Tibial nerve (tissue), 4 donors: ENCODE measurements at places on chromosomes 5 and 9. TPM values are rescaled to one million over a fixed set of nuclear protein-coding genes. Genes with fewer than 3 reads are reported as not detected.

DNA sequence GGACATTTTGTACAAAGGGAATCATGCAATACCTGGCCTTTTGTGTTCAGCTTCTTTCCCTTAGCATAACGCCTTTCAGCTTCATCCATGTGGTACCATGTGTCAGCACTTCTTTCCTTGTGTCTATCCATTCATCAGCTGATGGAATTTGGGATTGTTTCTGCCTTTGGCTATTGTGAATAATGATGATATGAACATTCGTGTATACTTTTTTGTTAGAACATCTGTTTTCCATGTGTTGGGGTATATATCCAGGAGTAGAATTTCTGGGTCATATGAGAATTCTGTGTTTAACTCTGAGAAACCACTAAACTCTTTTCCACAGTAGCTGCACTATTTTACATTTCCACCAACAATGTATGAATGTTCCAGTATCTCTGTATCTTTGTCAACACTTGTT lies 14.8 kb upstream of the PRRC2B start:
- DNase-seq = no peak

DNA sequence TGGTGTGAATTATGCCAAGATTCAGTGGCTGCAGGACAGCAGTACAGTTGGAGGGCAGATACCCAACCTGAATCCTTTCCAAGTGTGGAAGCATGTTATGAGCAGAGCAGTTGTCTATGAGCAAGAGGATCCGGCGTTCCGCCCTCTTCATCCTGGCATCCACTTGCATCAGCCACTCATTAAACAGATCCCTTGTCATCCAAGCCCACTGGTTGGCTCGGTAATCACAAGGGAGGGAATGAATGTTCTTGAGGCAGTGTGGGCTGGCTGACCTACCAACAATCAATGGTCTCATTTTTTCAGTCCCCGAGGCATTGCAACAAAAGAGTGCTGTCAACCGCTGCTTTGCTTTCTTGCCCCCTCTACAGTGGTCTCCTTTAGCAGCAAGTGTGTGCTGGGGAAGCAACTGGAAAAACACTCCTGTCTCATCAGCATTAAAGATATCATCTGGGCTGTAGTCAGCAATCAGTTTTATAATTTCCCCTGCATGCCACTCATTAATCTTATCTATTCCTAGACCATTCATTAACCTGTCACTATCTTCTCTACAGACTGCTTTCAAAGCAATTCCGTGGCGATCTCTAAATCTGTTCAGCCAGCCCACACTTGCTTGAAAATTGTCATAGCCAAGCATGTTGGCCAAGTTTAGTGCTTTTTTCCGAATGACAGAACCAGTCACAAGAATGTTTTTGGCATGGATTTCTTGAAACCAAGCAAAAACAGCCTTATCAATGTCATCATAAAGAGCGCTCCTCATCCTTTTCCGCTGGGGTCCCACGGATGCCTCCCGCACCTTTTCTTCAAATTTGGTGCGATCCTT lies 4.9 kb downstream of the TIGD6 start:
- no peak for DNase-seq

GRCh38 chr9:93124793-93125192 lies 9.3 kb downstream of the NINJ1 start:
- DNase-seq = peak; percentile 7

MOB3B gene
- 20.5 TPM for total RNA-seq

WNT8A gene
- total RNA-seq = not detected
